ENCODE measurements at places on chromosomes 3 and 15.

DNA sequence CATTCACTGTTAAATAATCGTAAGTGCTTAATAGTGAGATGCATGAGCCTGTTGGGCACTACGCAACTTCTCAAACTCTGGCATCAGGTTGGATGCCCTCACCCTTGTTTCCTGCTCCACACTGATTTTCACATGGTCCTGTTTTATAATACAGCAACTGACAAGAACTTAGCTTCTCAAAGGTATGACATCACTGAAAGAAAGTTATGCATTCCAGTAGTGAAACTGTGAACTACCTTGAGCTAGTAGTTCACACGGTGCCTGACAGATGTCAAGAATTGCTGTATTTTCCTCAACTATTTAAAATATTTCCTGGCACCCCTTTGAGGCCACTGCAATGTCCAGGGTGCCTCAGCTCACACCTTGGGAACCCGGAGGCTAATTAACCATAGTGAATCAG lies 327.5 kb downstream of the RORA start:
- DNase-seq: no peak

DNA sequence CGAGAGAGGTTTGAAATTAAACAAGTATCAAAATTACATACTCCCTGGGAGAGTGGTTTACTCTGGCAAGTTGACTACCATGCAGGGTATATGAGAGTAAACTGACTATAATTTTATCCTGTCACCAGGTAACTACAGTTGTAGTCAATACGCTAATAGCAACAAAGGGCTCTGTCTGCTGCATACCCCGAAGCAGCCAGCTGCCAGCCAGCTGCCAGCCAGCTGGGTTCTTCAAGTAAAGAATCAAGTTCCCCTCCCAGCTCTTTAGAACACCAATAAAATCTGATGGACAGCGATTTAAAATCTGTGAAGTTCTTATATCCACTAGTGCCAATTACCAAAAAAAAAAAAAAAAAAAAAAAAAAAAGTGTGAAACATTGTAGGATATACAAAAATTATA lies 417.7 kb upstream of the CFAP20DC start:
- no peak for DNase-seq

DNA sequence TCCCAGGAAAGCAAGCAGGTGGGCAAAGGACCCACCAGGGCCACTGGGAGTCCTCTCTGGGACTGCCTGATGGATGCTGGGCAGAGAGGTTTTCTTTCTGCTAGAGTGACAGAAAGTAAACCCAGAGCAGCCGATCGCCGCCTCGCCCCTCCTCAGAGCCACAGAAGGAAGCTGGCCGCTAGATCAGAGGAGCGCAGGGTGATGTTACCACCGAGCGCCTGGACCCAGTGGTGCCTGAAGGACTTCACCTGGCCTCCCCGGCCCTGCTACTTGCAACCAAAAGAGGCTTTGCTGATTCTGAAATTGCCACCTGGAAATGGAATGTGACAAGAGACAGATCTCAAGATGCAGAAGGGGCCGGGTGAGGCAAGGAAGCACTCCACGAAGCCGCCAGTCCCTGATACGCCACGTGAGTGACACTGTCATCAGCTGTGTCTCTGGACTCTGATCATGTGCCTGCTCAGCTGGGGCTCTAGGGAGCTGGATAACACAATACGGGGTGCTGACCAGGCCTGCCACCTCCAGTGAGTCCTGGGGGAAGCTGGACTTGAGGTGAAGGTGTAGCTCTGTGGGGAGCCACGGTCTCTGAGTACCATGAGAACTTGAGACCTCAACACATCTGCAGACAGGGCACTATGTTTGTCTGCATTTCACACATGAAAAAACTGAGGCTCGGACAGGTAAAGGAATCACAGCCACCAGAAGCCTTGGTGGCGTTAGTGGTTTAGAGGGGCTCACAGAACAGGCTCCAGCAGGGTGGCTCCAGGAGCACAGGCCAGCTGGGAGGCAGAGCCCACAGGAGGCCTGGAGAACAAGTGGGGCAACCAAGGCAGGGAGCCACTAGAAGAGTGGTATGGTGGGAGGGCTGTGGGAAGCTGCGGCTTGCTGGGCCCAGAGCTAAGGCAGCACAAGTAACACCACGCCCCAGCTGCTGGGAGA lies 137.9 kb upstream of the PRR20G start:
- DNase-seq: no peak

GRCh38 chr15:60830479-60830878 lies 351.5 kb upstream of the ICE2 start:
- DNase-seq: no peak

GRCh38 chr3:18099611-18100010 lies 325.5 kb downstream of the SATB1 start:
- DNase-seq: no peak

GRCh38 chr15:61827131-61827530 lies 233.1 kb downstream of the VPS13C start:
- no peak for DNase-seq

GRCh38 chr3:165439765-165440164 lies 243.6 kb upstream of the SLITRK3 start:
- DNase-seq: no peak

DNA sequence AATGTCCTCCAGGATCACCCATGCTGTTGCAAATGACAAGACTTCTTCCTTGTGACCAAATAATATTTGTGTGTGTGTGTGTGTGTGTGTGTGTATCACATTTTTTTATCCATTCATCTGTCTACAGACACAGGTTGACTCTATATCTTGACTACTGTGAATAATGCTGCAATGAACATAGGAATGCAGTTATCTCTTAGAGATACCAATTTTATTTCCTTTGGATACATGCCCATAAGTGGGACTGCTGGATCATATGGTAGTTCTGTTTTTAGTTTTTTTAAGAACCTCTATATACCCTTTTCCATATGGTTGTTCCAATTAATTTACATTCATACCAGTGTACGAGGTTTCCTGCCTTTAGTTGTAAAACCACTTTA lies 41.7 kb downstream of the GPR176 start:
- DNase-seq: no peak

DNA sequence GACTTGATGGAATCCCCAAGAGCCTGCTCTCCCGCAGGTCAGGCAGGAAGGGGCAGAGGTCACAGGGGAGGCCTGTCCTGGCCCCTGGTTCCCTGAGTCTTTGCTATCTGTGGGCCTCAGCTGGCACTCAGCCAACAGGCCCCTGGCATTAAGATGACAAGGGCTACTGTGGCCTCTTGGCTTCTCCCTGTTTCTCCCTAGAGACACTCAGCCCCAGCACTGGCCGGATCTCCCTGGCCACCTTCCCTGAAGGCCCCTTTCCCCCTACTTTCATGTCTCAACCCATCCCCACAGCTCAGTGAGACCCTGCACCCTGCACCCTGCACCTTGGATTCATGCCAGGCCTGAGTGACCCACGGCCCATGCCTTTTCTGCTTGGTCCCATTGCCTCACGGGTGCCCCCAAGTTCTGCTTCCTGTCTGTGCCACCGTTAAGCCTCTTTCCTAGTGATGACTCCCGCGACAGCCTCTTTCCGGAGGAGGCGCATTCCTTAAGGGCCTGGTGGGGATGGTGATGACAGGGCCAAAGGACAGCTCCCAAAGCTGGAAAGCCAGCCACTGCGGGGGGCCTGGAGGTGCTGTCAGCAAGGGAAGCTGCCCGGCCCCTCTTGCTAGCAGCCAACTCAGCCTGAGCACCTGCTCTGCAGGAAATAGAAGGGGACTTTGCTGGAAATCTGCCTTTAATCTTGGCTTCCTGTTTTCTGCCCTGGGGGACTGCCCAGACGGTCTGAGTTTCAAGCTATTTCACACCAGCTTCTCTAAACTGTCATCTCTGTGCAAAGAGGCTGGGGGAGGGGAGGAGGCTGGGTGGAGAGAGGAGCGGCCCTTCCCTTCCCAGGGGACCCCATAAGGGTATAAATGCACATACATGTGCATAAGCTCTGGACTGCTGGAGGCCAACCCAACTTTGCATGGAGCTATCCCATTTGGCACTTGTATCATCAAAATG lies 4.8 kb upstream of the CSK start:
- peak; percentile 36 for DNase-seq

DNA sequence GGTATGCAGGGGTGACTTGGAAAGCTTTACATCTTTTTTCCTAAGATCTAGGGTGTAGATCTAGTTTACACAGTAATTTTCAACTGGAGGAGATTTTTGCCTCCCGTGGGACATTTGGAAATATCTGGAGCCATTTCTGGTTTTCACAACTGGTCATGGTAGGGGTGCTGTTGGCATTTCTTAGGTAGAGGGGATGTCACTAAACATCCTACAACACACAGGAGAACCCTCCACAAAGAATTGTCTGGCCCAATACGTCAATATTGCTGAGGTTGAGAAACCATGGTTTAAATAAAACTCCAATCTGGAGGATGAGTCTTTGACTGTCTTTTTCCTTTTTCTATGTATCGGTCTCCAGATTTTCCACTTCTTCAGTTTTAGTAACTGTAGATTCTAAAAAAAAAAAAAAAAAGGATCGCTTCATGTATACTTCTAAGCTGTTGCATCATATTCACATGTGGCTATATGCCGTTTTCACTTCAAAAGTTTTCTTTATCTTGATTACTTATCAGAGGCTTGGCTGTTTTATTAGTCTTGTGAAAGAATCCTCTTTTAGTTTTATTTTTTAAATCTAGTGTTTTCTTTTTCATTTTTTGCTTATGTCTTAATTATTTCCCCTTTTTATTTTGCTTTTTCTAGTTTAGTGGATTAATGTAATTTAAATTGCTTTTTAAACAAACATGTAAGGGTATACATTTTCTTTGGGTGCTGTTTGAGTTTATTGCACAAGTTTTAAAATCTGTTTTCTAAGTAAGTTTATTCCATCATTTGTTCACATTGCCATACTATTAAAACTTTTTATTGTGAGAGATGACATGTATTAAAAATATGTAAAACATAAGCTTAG lies 21.2 kb downstream of the UBE2Q2 start:
- no peak for DNase-seq

GRCh38 chr15:67943475-67943874 lies 103.6 kb upstream of the RNU6-1 start:
- no peak for DNase-seq

DNA sequence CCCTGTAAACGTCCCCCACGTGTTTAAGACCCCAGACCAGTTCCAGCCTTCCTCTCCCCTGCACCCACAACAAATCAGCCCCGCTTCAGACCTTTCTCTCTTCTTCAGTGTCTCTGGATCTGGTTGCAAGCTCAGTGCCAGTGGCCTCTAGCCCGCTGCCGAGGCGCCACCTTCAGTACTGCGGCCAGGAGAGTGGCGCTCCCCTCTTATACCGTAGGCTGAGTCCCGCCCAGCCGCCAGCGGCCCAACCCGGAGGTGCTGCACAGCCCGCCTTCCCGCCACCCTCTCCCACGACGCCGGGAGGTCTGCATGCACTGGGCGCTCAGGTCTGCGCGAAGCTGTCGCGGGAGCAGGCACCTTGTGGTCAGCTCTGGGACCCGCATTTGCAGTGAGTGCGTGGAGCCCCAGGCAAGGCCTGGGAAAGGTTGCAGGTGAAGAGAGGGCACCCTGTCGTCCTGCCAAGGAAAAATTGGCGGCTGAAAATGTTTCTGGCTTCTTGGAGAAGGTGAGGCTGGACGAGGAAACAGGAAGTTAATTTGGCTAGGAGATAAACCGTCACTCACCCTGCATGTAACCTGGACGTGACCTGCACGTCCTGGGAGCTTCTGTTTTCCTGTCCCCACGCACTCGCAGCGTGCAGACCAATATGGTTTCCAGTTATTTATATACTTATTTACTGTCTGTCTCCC lies at the start of gene C2CD4B:
C2CD4B (minus strand) TSS at position 182 of the 689 bp plus-strand sequence. CDS start 301 bp downstream, outside the sequence.
- no peak for DNase-seq

DNA sequence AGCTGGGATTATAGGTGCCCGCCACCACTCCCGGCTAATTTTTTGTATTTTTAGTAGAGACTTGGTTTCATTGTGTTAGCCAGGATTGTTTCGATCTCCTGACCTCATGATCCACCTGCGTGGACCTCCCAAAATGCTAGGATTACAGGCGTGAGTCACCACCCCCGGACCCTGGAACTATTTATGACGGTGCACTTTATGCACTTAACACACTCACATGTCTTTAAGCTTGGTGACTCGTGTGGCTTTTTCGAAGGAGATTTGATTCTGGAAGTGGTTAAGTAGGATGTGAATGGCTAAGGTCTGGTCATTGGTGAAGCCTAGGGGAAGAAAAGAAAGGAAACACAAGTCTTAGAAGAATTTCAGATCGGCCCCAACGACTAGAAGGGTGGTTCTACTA lies 20.3 kb downstream of the BBS4 start:
- DNase-seq: no peak

DNA sequence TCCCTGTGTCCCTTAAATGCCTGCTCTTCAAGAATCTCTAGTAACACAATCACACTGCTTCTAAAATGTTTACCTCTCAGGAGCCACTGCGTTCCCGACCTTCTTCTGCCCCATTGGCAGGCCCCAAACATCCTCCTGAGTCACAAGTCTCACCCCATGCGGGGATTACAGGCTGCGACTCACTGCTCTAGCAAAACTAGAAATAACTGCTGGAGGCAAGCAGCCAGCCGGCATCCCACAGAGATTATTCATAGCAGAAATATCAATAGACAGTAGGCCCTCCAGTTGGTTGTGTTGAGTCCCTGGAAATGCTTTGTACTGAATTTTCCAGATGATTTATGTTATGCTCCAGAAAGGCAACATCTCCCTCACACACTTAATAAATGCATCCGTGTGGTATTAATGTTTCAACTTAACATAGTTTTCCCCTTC lies 64.8 kb downstream of the RFTN1 start:
- no peak for DNase-seq

DNA sequence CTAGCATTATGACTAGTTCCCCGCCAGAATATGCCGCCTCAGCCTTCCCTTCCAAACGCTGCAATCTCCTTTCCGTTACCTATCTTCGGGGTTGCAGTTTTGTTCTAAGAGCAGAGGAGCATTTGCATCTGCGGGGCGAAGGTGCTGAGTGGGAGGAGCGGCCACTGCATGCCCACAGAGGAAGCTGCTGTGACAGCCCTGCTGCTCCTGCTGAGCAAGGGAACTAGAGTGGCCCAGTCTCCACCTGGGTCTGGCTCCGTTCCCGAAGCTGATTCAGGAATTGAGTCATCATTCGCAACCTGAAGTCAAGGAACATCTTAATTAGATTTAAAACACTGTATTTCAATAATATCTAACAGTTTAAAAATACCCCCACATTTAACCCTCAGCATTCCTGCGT lies 98.2 kb upstream of the TJP1 start:
- DNase-seq: no peak

- no peak for DNase-seq
These were observed 66.0 kb downstream of the GOLIM4 start for GRCh38 chr3:168029705-168030104.

- no peak for DNase-seq
These were observed 771.6 kb upstream of the NR2F2 start for GRCh38 chr15:95558916-95559315.

- DNase-seq: no peak
These were observed 3.4 kb upstream of the SELENOT start for GRCh38 chr3:150599611-150600297.

DNA sequence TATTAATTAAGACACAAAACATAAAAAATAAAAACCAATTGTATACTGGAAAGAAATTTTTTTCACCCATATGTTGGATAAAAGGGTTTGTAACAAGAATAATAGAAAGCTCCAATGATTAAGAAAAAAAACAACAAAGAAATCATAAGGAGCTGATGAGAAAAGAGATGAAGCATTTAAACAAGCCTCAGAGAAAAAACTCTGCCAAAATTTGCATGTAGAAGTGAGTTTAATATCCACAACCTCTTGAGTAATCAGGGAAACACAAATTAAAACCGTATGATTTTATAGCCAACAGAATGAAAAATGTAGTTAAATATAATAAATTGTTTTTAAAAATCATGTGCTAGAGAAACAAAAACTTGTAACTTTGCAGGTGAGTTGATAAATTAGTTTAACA lies 192.9 kb downstream of the BCHE start:
- DNase-seq: no peak

Data from central memory CD8-positive, alpha-beta T cell (primary cell).